Foreskin melanocyte (primary cell): ENCODE measurements at places on chromosomes 4 and X.

DNA sequence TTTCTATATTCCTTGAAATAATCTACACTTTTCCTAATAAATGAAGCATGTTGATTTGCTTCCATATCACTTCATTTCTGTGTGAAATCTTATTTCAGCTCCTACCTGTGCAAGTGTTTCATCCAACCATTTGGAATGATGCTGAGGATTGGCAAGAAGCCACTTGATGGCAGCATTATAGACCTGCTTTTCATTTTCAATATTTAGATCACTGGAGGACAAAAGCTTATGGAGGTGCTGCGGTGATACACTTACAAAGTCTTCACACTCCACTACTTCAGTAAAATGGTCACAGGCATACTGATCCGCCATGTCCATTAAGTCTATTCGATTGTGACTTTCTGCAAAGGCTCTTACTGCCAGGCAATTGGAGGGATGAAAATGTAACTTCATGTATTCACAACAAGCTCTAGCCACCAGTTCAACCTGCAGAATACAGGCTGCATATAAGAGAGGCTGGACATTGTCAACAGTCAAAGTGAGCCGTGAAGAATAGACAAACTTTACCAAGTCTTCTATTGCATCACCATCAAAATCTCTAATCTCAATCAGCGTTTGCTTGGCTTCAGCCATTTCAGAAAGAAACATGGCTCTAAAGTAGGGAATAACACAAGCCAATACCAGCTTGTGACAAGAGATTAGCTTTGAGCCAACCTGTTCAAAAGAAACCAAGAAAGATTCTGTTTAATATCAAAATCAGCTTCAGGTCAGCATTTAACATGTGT, 35.1 kb downstream of the KLHL8 start:
- DNase-seq: no peak

- no peak for DNase-seq
Measured at GRCh38 chr4:81508411-81509185, 36.9 kb upstream of the RASGEF1B start.

GRCh38 chr4:26287756-26288155, 33.1 kb upstream of the RBPJ start:
- DNase-seq: no peak

DNA sequence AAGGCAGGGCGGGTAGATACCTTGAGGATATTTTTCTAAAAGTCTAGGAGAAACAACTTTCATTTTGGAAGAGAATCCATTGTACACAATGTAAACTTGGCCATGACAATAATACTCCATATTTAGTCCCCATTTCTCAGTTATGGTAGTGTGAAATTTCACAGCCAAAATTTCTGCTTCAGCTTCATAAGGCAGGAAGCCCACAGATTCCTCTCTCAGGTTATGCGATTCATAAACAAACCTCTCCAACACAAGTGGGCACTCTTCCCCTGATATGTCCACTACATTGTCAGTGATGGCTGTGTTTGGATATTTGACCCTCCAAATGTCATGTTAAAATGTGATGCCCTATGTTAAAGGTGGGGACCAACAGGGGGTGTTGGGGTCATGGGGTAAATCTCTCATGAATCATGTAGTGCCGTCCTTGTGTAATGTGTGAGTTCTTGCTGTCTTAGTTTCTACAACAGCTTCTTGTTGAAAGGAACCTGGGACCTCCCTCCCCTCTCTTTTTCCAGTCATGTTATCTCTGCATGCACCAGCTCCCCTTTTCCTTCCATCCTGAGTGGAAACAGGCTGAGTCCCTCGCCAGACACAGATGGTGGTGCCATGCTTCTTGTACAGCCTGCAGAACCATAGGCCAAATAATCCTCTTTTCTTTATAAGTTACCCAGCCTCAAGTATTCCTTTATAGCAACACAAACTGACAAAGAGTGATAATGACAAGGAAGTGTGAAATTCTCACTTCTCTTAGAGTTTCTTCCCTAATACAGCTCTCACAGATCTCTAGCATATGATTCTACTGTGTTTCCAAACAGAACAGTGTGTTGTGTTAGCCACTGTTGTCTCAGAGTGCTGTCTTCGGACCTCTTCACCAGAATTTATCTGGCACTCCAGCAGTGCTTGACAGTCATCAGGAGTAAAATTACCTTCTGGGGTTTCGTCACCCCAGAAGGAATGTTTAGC, 598.4 kb upstream of the GNPDA2 start:
- no peak for DNase-seq

GRCh38 chrX:115939070-115939469, 231.5 kb upstream of the AGTR2 start:
- DNase-seq: no peak

- no peak for DNase-seq
Measured at GRCh38 chr4:163598028-163598427, 103.5 kb downstream of the TMA16 start.

GRCh38 chrX:107710617-107711391, 64.8 kb downstream of the TSC22D3 start:
- peak; percentile 74 for DNase-seq

DNA sequence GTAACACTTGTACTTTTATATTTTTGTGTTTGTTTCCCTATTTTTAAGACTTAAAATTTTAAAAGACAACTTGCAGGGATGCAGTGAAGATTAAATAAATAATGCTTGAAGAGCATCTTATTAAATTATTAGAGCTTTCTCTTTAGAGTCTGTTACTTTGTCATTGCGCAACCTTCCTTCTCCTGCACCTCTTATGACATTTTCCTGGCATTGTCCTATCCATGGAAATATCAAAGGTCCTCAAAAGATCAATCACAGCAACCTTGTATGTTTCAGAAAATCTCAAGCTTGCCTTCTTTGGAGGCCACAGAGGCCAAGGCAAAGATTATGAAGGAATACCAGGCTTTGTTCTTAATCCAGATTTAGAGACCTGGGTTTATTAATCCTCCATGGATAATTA, 116.3 kb downstream of the GRXCR1 start:
- no peak for DNase-seq
